ENCODE measurements at places on chromosomes 6 and 20.

DNA sequence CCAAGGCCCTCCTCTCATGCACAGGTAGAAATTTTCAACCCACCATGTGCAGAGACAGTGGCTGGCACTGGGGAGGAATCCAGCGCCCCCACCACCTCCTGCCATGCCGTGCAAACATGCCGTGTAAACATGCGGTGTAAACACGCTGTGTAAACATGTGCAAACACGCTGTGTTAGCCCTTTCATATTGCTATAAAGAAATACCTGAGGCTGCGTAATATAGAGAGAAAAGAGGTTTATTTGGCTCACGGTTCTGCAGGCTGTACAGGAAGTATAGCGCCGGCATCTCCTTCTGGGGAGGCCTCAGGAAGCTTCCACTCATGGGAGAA, 218.3 kb downstream of the TAF4 start:
- DNase-seq: no peak

GRCh38 chr6:15881150-15881549, 218.3 kb upstream of the DTNBP1 start:
- no peak for DNase-seq

DNA sequence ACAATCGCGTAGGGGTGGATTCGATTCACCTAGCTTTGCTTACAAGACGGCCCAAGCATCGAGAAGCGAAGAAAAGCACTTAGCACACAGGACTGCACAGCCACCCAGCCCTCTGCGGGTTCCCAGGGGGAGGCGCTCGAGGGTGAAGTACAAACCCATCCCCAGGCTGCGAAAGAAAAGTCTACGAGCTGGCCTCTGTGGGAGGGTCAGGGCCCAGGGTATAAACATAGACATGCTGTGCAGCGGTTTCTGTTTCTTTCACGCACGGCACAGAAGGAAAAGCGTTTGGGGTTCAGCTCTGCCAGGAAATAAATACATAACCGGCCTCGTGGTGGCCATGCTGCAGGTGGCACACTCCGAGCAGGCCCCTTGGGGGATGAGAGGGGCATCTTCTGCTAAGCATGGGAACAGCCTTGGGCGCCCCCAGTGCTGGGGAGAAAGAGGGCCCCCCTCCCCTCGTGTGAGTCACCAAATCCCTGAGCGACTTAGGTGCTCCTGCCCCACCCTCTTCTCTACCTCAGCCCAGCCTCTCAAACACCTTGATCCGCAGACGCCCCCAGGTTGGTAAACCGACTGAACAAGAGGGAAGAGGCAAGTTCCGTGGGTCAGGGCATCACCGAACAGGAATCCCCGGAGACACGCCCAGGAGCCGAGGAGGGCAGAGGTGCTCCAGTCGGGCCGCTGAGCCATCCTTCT, 91.6 kb upstream of the RIPOR2 start:
- DNase-seq: no peak

- peak; percentile 14 for DNase-seq
These were observed 43.8 kb upstream of the FOXQ1 start for GRCh38 chr6:1267790-1268762.

DNA sequence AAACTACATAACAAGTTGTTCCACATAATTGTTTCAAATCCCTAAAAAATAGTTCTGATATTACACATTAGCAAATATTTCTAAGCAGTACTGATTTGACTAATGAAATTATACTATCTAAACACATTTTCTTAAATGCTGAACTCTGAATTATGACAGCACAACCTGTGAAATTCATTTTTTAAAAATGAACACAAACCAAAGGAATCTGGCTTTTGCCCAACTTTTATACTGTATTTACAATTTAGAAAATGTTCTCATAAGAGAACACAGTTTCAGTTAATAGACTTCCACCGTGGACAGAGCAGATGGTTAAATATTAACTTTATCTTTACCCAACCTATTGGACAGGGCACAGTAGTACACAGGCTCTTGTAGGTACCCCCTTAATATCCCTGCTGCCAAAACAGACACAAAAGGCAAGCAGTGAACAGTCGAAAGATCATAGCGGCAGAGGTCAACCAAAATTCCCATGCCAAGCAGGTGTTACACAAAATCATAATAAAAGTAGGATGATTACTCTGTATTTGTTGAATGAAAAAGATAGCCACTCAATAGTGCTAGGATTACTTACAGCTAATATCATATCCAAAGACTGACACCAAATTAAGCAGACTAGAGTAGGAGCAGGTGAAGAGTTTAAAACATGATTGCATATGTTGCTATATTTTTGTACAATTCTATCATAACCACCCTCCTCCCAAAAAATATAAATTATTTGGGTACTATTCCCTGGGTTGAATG, 122.5 kb downstream of the RNGTT start:
- peak; percentile 29 for DNase-seq

DNA sequence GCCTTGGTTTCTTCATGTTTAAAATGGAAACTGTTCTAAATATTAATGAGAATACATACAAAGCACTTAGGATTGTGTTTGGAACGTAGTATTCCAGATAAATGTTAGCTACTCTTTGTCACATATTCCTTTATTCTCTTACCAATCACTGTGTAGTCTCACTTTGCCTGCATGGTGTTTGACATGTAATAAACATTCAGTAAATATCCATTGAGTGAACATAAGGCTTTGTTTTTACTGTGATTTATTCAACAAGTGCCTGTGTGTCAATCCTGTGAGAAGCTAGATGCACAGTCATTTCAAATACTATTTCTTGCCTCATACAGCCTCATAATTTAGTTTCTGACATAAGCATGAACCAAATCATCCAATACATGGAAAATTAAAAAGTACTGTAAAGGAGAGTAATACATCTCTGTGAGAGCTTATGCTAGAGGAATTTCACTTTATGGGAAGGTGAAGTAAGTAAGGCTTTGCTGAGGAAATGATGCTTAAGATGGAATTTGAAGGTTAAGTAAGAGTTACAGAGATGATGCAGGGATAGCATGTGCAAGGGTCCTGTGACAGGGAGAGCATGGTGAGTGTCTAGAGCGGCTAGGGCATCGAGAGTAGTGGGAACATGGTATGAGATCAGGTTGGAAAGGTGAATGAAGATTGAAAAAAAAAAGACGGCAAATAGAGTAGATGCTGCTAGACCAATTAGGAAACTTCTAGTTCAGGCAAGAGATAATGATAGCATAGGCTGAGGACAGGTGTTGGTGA, 14.7 kb downstream of the PM20D2 start:
- no peak for DNase-seq

GRCh38 chr6:1662534-1662933, 52.8 kb downstream of the FOXC1 start:
- no peak for DNase-seq

DNA sequence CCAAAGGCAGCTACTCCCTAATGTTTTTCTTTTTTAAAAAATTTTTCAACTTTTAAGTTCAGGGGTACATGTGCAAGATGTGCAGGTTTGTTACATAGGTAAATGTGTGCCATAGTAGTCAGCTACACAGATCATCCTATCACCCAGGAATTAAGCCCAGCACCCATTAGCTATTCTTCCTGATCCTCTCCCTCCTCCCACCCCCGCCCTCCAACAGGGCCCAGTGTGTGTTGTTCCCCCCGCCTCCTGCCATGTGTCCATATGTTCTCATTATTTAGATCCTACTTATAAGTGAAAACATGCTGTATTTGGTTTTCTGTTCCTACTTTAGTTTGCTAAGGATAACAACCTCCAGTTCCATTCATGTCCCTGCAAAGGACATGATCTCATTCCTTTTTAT, 12.4 kb downstream of the TRIM15 start:
- DNase-seq: no peak

DNA sequence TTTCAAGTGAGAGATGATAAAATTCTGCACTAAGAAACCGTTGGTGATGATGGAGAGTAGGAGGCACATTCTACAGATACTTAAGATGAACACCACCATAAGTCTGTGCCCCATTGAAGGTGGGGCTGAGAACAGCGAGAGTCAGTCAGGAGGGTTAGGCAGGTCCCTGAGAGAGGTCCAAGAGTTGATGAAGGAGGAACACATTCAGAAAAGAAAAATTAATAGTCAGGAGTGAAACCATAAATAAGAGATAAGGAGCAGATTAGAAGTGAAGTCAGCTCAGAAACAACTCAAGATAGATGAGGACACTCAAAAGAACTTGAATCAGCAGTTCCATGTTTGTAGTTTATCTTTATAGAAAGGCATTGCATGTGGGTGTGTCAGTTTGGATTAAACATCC, 727.2 kb upstream of the MARCKS start:
- peak; percentile 80 for DNase-seq

GRCh38 chr6:26432627-26433201, 7.6 kb upstream of the BTN3A3 start:
- no peak for DNase-seq

DNA sequence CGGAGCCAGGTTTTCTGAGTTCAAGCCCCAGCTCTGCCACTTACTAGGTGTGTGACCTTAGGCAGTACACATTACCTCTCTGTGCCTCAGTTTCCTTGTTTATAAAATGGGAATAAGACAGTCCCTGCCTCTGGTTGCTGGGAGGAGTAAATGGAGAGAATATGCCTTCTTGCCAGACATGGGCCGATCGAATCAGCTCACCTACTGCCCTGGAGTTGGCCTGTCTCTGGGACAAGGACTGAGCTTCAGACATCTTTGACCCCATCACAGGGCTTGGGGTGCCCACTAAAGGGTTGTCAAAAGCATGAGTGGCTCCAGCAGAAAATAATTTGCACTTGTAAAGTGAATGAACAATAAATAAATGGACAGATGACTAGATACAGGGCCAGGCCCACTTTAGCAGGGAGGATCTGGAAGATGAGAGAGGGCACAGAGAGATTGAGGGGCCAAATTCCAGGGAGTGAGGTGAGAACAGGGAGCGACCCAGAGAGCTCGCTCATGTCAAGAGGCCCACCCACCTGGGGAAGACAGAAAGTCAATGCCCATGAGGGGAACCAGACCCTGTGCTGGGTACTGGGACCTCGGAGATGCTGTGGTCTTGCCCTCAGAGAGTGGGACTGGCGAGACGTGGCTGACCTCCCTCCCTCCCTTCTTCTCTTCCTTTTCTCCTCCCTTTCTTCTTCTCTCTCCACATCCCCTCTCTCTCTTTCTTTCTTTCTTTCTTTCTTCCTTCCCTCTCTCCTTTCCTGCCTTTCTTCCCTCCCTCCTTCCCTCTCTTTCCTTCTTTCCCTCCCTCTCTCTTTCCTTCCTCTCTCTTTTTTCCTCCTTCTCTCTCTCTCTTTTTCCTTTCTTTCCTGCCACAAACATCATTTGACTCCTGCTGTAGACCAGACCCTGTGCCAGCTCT, 3.9 kb upstream of the BPIFA2 start:
- no peak for DNase-seq

DNA sequence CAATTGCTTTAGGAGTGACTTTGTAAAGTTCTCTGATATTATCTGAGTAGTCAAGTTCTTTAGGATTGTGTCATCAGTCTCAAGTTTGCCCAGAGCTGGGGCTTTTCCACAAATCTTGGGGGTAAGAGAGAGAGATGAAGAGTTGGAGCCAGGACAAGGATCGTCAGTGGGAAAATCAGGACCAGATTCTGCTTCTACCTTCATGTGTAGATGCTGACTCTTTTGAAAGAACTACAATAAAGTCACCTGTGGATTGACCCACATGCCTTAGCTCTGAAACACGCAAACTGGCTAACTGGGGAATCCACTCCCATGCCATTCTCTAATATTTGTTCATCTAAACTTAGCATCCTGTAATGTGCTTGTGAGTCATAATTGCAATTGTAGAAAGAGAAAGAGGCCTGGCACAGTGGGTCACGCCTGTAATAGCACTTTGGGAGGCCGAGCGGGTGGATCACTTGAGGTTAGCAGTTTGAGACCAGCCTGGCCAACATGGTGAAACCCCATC, 15.6 kb upstream of the BICRAL start:
- peak; percentile 65 for DNase-seq

- peak; percentile 20 for DNase-seq
These were observed 56.9 kb upstream of the ENPP4 start for GRCh38 chr6:46072866-46073265.

GRCh38 chr6:10413850-10414738, 780 bp downstream of the TFAP2A start:
- no peak for DNase-seq

GRCh38 chr6:125701354-125701668, 48.1 kb upstream of the HEY2 start:
- no peak for DNase-seq

DNA sequence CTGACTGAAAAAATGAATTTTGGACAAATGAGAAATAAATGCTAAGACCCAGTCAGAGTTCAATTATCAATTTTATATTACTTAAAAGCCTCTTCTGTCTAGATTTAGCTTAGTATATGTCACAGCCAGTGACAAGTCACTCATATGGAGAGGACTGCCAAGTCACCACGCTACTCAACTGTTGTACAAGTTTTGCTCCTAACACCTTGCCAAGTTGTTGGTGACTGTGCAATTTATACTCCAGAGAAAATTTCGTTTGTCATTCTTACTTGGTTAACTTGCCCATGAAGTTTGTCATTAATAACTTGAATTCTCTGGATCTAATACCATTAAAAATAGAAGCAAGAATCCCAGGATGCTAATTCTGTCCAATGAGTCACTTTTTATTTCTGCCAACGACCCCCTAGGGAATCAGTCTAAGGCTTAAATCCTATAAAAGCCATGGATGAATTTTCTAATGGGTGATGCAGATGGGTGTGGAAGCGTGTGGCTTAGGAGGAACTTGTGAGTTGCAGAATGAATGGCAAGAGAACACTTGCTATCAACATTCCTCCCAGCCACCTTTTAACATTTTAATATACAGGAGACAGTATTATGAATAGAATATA, 30.4 kb upstream of the FBXO30 start:
- DNase-seq: no peak

GRCh38 chr6:93398723-93399122, 20.6 kb downstream of the EPHA7 start:
- DNase-seq: no peak

DNA sequence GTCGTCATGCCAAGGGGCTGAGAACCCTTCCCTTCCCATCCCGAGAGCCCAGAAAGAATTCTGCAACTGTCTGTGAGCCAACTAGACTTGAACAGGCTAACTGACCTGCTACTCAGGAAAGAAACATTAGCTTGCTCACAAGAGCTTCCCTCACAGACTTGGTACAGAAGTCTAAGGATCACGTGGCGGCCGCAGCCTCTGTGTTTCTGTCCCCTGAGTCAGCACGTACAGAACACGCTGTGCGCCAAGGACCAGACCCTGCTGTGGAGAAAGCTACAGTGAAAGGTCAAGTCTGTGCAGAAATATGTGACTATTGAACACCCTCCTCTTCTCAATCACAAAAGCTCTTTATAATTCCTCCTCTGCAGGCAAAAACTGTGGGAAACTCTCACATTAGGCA, 151.3 kb upstream of the QKI start:
- DNase-seq: no peak

DNA sequence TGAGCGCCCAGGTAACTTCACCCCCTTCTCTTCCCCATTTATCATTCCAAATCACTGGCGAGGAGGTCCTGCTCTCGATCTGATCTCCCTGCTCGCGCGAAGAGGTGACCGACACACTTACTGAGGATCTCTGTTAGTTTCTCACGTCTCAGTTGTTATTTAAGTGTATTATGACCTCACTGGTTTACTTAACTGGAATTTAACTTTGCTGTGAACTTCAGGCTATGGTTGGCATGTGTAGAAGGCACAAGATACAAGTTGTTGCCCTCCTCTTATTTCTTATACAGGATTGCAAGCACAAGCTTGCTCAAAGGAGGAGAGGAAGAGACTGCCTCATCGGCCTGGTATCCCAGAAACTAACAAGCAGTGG, 1.2 kb downstream of the RNF217 start:
- peak; percentile 70 for DNase-seq
